ENCODE measurements at places on chromosomes 13 and 19. TPM values are rescaled to one million over a fixed set of nuclear protein-coding genes. Genes with fewer than 3 reads are reported as not detected.

GRCh38 chr19:12513531-12514061 lies 29.0 kb upstream of the ZNF709 start:
- no peaks in the 10 kb centered on the region for H3K27me3 ChIP-seq
- H3K4me3 ChIP-seq: peak overlapping the region; percentile 16
- H3K36me3 ChIP-seq: no peaks in the 10 kb centered on the region
- no peak overlapping the region for H3K27ac ChIP-seq
- H3K4me1 ChIP-seq: peaks cover 6% of the 10 kb centered on the region

GRCh38 chr19:57227502-57227901 lies 3.3 kb upstream of the AURKC start:
- no peak for DNase-seq
- peaks cover 5% of the 10 kb centered on the region for H3K4me1 ChIP-seq
- H3K27ac ChIP-seq: no peak overlapping the region
- H3K27me3 ChIP-seq: no peaks in the 10 kb centered on the region
- H3K4me3 ChIP-seq: no peak overlapping the region
- H3K36me3 ChIP-seq: peaks cover 6% of the 10 kb centered on the region

DNA sequence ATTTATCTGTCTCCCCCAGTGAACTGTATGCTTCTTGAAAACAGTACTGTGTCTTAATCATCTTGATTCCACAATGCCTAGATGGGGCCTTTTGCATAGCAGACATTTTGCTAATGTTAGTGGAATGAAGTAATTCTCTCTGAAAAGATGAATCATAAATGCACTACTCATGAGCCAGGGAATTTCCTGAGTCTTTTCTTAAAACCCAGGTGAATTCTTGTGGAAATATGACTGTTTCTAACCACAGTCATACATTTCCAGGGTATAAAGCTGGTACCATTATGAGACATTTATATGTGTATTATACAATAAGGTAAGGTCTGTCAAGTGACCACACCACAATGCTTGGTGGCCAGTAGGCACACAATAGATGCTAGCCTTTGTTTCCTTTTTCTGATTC lies 5.5 kb upstream of the KCTD4 start:
- H3K36me3 ChIP-seq: no peaks in the 10 kb centered on the region
- H3K4me3 ChIP-seq: no peak overlapping the region
- H3K4me1 ChIP-seq: peaks cover 3% of the 10 kb centered on the region
- DNase-seq: peak; percentile 27
- H3K27me3 ChIP-seq: no peaks in the 10 kb centered on the region

- no peaks in the 10 kb centered on the region for H3K4me1 ChIP-seq
- no peak overlapping the region for H3K27ac ChIP-seq
- no peaks in the 10 kb centered on the region for H3K36me3 ChIP-seq
- no peak for DNase-seq
- H3K4me3 ChIP-seq: no peak overlapping the region
These were observed 3.4 kb upstream of the FCGBP start for GRCh38 chr19:39937787-39938186.

GRCh38 chr19:7492558-7492957 lies 3.7 kb upstream of the PEX11G start:
- H3K36me3 ChIP-seq: no peaks in the 10 kb centered on the region
- H3K27me3 ChIP-seq: no peaks in the 10 kb centered on the region
- H3K4me1 ChIP-seq: peaks cover 33% of the 10 kb centered on the region
- no peak for DNase-seq

DNA sequence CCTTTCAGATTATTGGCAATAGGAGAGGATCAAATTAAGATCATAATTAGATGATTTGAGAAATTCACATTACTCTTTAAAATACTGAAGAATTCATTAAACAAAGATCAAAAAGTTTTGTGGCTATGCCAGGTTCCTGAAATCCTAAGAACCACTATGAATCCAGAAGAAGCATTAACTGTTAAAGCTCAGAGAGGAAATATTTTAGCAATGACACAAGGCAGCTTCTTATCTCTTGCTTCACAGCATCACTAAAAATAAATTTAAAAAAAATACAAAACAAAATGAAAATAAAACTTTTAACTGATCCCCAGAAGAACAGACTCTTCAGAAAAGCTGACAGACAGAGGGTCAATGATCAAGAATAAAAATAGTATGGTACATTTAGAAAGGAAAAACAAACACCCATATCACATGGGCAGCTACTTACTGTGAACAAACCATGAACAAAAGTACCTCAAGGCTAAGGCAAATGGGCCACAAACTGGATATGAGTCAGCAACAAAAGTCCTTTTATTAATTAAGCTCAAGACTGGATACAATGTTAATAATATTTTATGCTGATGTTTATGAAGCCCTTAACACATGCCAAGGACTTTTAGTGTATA lies 19.6 kb downstream of the RNF6 start:
- no peak overlapping the region for H3K4me3 ChIP-seq
- DNase-seq: no peak
- no peaks in the 10 kb centered on the region for H3K36me3 ChIP-seq
- H3K4me1 ChIP-seq: no peaks in the 10 kb centered on the region

- DNase-seq: no peak
- H3K36me3 ChIP-seq: no peaks in the 10 kb centered on the region
- peaks cover 1% of the 10 kb centered on the region for H3K27me3 ChIP-seq
- H3K27ac ChIP-seq: no peak overlapping the region
- H3K4me3 ChIP-seq: no peak overlapping the region
These were observed 6.6 kb upstream of the LMTK3 start for GRCh38 chr19:48518207-48518606.

GRCh38 chr19:34669305-34669704 lies 7.7 kb downstream of the SCGB2B2 start:
- peaks cover 14% of the 10 kb centered on the region for H3K4me1 ChIP-seq
- DNase-seq: no peak
- H3K36me3 ChIP-seq: no peaks in the 10 kb centered on the region
- H3K4me3 ChIP-seq: no peak overlapping the region
- no peak overlapping the region for H3K27ac ChIP-seq
- H3K27me3 ChIP-seq: no peaks in the 10 kb centered on the region

DNA sequence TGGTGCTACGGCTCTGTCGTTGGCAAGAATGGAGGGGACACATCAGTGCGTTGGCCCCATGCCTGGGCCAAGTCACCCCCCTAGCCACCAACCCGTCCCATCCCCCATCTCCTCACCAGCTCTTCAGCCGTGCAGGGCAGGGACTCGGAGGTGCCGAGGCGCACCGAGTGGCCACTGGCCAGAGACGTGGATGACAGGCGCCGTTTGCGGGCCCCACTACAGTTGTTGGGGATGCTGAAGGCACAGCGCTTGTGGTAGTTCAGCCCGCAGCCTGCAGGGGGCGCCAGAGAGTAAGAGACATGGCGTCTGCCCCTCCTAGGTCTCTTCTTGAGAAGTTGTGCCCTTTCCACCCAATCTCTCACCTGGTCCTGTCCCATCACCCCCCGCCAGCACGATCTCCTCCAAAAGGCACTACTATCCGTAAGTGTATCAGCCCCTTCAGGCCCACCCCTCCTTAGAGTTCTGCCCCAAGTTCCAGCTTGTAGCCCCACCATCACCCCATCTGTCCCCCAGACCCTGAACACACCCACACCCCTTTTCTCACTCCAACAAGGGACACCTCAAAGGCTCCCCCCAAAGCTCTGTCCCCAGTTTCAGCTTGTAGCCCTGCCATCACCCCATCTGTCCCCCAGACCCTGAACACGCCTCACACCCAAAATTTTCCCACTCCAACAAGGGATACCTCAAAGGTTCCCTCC lies 12.4 kb downstream of the PRKD2 start:
- no peaks in the 10 kb centered on the region for H3K4me1 ChIP-seq
- no peaks in the 10 kb centered on the region for H3K27me3 ChIP-seq
- peak; percentile 47 for DNase-seq

DNA sequence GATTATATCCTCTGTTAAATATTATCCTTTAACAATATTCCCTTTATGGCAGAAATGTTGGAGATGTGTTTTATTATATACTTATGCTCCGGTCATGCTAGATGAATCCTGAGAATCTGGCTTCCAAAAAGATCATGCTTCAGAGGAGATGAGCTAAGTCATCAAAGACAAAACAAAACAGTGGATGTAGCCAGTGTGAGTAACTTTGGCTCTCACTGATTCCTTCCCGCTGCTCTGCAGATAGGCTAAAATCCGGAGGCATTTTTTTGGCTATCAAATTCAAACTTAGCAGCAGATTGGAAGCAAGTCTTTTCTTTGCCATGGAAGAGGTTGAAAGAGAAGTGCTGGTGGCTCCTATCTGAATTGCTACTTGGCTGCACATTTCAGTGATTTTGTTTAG lies 295.9 kb downstream of the GPC6 start:
- no peak for DNase-seq
- no peak overlapping the region for H3K4me3 ChIP-seq
- H3K36me3 ChIP-seq: no peaks in the 10 kb centered on the region
- no peaks in the 10 kb centered on the region for H3K4me1 ChIP-seq
- H3K27ac ChIP-seq: no peak overlapping the region

DNA sequence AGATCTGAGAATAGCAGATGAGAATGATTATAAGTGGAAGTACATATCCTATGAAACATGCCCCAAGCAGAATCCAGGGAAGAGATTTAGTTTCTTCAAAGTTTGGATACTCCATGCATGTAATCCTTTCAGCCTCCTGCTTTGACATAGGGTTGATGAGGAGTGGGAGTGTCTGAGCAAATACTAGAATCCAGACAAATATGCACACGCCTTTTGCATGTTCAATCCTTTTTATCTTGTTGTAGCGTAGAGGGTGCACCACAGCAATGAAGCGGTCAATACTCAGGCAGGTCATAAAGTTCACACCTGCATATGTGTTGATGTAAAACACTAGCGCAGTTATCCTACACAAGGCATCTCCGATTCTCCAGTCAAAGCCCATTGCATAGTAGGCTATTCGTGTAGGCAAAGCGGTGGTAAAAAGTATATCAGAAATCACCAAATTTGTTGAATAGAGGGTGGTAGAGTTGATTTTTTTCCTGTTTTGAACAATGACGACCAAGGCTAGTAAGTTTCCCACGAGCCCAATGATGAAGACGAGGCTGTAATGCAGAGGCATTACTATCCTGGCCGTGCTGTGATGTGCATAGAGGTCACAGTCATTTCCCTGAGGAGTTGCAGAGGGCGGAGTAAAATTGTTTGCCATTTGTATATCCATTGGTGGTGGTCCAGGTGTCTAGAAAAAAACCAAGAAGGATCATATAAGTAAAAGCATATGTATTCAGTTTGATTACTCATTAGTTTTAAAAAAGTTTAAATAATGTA lies 11.5 kb downstream of the GPR183 start:
- H3K4me3 ChIP-seq: no peak overlapping the region
- no peak overlapping the region for H3K27ac ChIP-seq
- DNase-seq: no peak
- H3K36me3 ChIP-seq: no peaks in the 10 kb centered on the region
- H3K4me1 ChIP-seq: no peaks in the 10 kb centered on the region

The TMEM272 gene
- 2.2 TPM for polyA plus RNA-seq

The ANGPTL4 gene
- 8.9 TPM for polyA plus RNA-seq

The DACH1 gene
- 20.5 TPM for polyA plus RNA-seq
